ENCODE measurements at places on chromosomes 3 and 15.

- H3K4me1 ChIP-seq = no peaks in the 10 kb centered on the region
- no peak for DNase-seq
- no peak overlapping the region for H3K27ac ChIP-seq
- no peaks in the 10 kb centered on the region for H3K27me3 ChIP-seq
- H3K36me3 ChIP-seq = no peaks in the 10 kb centered on the region
- H3K4me3 ChIP-seq = no peak overlapping the region
Measured at GRCh38 chr15:85324202-85324601, 56.2 kb upstream of the AKAP13 start.

DNA sequence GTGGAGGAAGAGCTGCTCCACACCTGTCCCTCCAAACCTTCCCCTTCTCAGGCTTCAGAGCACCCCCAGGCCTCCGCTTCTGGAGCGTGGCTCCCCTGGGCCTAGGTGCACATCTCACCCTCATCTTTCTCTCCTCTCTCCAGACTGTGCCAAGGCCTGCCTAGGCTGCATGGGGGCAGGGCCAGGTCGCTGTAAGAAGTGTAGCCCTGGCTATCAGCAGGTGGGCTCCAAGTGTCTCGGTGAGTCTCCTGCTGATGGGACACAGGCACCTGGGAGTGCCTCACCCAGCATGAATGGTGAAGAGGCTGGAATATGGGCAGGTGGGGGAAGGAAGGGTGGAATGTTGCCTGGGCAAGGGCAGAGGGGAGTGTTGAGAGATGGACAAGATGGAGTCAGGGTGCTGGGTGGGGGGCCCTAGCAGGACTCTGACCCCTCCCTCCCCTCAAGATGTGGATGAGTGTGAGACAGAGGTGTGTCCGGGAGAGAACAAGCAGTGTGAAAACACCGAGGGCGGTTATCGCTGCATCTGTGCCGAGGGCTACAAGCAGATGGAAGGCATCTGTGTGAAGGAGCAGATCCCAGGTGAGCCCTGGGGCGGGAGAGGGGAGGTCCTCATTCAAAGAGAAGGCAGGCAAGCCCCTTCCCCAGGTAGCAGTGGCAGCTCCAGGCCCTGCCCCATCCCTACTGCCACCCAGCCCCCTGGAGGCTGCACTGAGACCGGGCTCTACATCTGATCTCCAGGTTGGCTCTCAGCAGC lies 9.1 kb downstream of the PRRT3 start:
- H3K4me1 ChIP-seq = no peaks in the 10 kb centered on the region
- no peak for DNase-seq
- H3K27ac ChIP-seq = no peak overlapping the region
- H3K27me3 ChIP-seq = no peaks in the 10 kb centered on the region
- H3K4me3 ChIP-seq = no peak overlapping the region

DNA sequence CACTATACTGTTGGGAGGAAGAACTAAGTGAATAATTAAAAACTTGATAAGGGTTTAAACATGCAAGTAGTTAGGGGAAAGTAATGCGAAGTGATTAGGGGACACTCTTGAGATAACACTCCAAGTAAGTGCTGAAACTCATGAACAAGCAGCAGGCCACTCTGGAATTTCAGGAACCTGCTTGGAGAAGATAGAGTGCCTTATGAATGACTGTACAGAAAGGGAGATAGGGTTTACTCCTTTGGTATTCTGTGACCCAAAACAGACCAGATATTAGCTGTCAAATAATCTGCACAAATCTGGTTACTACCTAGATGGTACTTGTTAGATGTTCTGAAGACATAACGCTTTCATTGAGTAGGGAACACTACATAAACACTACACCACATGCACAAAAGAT lies 85.6 kb downstream of the FRMD4B start:
- H3K27ac ChIP-seq = no peak overlapping the region
- H3K4me3 ChIP-seq = no peak overlapping the region
- no peak for DNase-seq
- no peaks in the 10 kb centered on the region for H3K27me3 ChIP-seq
- no peaks in the 10 kb centered on the region for H3K36me3 ChIP-seq
- no peaks in the 10 kb centered on the region for H3K4me1 ChIP-seq

DNA sequence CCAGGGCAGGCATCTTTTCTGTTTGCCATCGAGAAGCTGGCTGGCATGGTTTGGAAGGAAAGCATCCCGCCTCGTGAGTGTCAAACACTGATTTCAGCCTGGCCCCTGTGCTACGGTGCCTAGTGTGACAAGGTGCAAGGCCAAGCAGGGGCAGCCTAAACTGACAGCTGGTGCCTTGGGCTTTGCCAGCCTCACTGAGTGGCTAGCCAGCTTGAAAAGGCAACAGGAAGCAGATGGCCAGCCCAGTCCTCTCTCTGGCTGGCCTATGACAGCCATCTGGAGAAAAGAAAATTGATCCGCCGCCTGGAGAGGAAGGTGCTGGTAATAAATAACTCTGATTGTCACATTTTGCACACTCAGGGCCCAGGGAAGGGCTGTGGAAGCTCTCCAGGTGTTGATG lies 52.2 kb downstream of the C3orf85 start:
- H3K27me3 ChIP-seq = no peaks in the 10 kb centered on the region
- no peak overlapping the region for H3K4me3 ChIP-seq
- DNase-seq = no peak
- H3K4me1 ChIP-seq = no peaks in the 10 kb centered on the region

GRCh38 chr3:17143893-17144664 lies 259.3 kb downstream of the PLCL2 start:
- H3K4me3 ChIP-seq = no peak overlapping the region
- no peak for DNase-seq
- H3K27me3 ChIP-seq = peaks cover 38% of the 10 kb centered on the region
- no peaks in the 10 kb centered on the region for H3K4me1 ChIP-seq
- H3K27ac ChIP-seq = no peak overlapping the region
- H3K36me3 ChIP-seq = no peaks in the 10 kb centered on the region

GRCh38 chr3:139309061-139309591 lies 34.7 kb upstream of the MRPS22 start:
- no peak for DNase-seq
- H3K36me3 ChIP-seq = no peaks in the 10 kb centered on the region
- no peaks in the 10 kb centered on the region for H3K27me3 ChIP-seq
- H3K27ac ChIP-seq = peak overlapping the region; percentile 11

- H3K4me3 ChIP-seq = no peak overlapping the region
- peak overlapping the region; percentile 4 for H3K27ac ChIP-seq
- peak; percentile 46 for DNase-seq
- peaks cover 12% of the 10 kb centered on the region for H3K36me3 ChIP-seq
- H3K27me3 ChIP-seq = no peaks in the 10 kb centered on the region
Measured at GRCh38 chr3:71099997-71100719, 483.4 kb downstream of the FOXP1 start.

DNA sequence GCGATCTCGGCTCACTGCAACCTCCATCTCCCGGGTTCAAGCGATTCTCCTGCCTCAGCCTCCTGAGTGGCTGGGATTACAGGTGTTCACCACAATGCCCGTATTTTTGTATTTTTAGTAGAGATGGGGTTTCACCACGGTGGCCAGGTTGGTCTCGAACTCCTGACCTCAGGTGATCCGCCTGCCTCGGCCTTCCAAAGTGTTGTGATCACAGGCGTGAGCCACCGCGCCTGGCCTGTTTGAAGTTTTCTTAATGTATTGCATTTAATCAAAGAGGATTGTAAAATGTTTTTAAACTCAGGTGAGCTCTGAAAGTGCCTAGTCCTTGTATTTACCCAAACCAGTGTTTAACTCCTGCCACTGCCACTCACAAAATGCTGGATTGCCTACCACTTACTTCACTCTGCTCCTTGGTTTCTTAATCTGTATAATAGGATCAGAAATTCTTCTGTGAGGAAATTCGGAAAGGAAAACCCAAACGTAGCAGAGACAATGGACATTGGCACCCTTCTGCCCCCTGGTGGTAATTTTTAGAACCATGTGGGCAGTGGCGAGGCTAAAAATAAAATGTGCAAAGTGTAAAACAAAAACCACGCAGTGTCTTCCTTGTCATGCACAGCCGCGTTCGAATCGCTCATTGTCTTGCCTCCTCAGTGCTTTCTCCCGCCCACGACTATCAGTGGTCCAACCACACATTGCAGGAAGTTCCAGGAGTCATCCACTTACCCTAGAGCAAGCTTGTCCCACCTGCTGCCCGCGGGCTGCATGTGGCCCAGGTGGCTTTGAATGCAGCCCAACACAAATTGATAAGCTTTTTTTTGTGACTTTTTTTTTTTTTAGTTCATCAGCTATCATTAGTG lies 27.3 kb downstream of the CEP19 start:
- peak; percentile 81 for DNase-seq
- peaks cover 3% of the 10 kb centered on the region for H3K4me1 ChIP-seq
- no peak overlapping the region for H3K27ac ChIP-seq
- no peaks in the 10 kb centered on the region for H3K36me3 ChIP-seq
- H3K4me3 ChIP-seq = no peak overlapping the region

DNA sequence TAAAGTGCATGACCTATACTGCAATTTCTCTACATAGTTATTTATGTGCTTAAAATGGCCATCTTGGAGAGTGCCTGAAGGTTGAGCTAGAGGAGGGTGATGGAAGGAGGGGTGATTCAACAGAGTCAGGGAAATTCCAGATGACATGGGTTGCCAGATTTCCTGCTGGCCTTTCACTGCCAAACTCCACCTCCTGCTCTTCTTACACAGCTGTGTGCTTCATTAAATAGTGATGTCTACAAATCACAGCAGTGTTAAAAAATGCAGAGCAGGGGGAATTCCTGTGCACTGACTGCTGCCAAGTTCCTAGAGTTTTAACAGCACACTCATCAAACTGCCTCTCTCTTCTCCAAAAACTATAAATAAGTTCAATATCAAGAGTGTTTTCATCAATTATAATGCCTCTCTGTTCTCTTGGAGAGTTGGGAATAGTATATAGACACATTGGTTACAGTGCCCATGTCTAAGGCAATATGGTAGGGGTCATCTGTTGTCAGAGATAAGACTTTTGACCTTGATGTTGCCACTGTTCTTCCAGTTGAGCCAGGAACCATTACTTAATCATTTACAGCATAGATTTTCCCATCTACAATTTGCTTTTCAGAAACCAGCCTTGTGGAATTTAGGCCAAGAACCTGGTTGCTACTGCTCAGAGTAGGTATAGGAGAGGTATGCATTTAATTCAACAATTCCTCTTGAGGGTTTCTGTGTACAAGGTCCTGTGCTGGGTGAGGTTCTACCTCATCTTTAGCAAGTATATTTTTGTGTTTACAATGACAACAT lies 79.6 kb downstream of the TP63 start:
- no peaks in the 10 kb centered on the region for H3K27me3 ChIP-seq
- DNase-seq = no peak
- no peak overlapping the region for H3K4me3 ChIP-seq
- no peak overlapping the region for H3K27ac ChIP-seq

DNA sequence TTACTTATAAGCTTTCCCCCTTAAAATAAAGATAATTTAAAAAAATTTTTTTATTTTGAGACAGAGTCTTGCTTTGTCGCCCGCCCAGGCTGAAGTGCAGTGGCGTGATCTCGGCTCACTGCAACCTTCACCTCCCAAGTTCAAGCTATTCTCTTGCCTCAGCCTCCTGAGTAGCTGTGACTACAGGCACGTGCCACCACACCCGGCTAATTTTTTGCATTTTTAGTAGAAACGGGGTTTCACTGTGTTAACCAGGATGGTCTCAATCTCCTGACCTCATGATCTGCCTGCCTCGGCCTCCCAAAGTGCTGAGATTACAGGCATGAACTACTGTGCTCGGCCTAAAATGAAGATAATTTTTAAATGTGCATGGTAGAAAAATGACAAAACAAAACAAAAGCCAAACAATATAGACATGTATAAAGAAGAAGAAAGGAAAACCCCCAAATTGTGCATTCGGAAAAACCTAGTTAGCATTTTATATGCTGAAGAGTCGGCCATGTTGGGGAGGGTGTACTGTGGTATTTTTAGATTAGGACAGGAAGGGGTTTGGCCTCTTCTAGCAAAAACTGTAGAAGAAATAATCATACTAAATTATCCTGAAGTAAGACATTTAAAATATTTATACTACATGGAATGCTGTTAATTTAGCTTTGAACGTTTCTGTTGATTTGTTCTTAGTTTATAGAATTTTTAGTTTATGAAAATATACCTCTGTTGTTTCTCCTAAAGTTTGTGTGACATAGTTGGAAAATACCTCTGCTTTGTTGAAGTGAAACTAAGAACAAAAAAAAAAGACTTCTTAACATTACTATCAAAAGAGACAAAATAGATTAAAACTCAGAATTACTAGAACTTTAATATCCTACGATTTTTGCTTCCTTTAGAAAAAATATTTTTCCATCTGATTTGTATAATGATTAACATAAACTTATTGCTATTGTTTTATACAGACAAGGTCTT lies 7.4 kb downstream of the APPL1 start:
- DNase-seq = no peak
- H3K27me3 ChIP-seq = no peaks in the 10 kb centered on the region
- no peak overlapping the region for H3K27ac ChIP-seq
- H3K4me3 ChIP-seq = no peak overlapping the region

DNA sequence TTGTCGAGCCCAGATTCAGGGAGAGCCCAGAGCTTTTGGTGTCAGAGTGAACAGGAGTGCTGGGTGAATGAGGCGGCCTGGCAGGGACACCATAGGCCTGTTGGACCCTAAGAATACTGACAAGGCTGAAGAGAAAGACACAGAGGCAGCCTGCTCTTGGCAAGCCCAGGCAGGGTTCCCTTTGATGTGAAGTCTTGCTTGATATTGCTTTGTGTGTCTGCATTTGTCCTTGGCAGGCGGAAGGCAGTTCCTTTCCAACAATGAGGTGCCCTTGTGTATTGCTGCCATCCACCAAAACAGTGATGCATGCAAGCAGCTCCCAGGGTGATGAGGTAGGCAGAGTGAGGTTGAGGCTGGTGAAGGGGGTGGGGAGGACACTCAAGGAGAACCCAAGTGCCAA lies 152.7 kb upstream of the TSC22D2 start:
- H3K27me3 ChIP-seq = no peaks in the 10 kb centered on the region
- H3K36me3 ChIP-seq = no peaks in the 10 kb centered on the region
- no peak overlapping the region for H3K27ac ChIP-seq
- no peak overlapping the region for H3K4me3 ChIP-seq

DNA sequence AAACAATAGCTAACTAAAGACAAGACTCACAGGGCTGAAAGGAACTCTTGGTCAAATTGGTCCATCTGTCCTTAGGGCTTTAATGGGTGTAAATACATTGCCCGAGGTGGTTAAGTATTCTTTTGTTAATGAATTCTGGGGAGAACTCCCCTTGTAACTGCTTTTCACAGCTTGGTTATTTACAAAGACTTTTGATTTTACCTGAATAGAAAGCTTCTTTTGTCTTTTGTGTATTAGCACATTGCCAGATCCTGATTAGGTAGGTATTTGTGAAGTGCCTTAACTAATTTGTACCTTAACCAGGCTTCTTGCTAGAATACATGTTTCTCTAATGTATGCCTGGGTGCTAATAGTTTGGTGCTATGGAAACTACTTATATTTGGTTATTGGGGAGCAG lies 14.0 kb downstream of the CHD2 start:
- H3K36me3 ChIP-seq = peaks cover 64% of the 10 kb centered on the region
- H3K4me1 ChIP-seq = peaks cover 3% of the 10 kb centered on the region
- no peak overlapping the region for H3K4me3 ChIP-seq
- no peak for DNase-seq

Data from K562 (cell line).